IPS DF 6.9 (cell line): ENCODE measurements at places on chromosomes 6 and 20.

GRCh38 chr20:19929481-19930145 lies 87.5 kb upstream of the NAA20 start:
- no peak for DNase-seq

DNA sequence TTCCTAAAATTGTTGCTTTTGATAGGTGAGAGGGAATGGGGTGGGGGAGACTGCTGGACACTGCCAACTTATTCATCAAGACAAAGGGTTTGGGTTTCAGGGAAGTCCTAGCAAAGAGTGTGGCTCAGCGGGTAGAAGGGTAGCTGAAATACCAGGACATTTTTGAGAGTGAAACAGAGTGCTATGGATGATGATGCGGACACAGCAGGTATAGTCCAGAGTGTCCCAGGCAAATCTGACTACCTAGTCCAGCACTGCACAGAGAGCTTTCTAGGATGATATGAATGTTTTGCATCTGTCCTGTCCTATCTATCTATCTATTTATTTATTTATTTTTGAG lies 154.3 kb downstream of the BCAS1 start:
- no peak for DNase-seq

GRCh38 chr6:84605298-84605697 lies 159.1 kb downstream of the TBX18 start:
- DNase-seq = no peak

DNA sequence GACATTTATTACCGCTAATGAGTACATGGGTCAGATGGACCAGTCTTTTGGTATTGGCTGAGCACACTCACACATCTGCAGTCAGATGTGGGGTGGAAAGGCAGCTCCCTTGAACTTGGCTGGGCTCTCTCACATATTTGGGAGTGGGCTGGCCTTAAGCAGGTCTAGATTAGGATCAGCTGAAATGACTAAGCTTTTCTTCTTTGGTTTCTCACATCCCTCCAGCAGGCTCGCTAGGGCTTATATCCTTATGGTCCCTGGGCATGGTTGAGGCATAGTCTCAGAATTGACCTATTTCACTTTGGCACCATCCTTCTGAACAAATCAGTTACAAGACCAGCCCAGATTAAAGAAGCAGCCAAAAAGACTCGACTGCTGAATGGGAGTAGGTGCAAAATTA lies 14.4 kb upstream of the PLCB1 start:
- DNase-seq = no peak

DNA sequence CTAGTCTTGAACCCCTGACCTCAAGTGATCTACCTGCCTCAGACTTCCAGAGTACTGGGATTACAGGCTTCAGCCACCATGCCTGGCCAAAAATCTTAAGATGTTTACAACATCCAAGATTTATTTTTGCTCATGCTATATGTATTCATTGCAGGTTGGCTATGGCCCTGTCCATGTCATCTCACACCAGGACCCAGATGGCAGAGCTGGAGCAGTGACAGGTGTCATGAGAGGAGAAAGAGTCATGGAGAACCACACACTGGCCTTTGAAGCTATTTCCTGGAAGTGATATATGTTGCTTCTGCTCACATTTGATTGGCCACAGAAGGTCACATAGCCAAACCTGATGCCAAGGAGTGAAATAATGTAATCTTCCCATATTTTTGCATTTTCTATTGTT lies 13.8 kb upstream of the DDR1 start:
- no peak for DNase-seq

- DNase-seq = no peak
Observed at GRCh38 chr20:59135093-59135492, 28.5 kb upstream of the ZNF831 start.

- DNase-seq = no peak
Observed at GRCh38 chr20:19056909-19057308, 155.5 kb upstream of the SLC24A3 start.

DNA sequence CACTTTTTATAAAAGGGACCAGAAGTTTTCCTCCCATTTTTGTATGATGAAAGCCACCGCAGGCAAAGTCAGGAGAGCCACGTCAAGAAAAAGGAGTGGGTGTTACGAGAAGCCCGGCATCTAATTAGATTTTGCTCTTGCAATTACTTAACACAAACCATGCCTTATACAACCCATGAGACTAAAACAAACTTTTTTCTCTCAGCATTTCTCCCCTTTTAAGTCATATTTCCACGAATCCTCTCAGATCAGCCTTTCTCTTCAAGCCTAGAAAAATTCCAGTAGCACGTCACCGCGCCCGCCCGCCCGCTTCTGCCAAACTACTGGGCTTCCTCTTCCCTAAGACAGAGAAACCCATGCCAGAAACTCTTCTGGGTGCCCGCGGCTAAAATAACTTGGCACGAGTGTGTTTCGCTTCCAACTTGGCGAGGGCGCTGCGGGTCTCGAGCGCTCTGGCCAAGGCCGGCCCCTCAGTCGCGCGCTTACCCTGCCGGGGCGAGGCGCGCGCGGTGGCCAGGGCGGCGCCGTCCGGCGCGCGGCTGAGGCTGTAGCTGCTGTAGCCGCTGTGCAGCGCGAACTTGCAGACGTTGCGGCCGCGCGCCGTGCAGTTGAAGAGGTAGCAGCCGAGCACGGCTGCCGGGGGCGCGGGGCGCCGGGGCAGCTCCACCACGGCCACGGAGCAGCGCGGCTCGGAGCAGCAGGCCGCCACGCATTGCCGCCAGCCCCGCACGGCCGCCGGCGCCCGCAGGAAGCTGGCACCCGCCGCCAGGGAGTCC lies 1.0 kb downstream of the LRP11 start:
- DNase-seq = no peak

- DNase-seq = no peak
Observed at GRCh38 chr6:28597217-28597835, 71.6 kb downstream of the GPX5 start.

DNA sequence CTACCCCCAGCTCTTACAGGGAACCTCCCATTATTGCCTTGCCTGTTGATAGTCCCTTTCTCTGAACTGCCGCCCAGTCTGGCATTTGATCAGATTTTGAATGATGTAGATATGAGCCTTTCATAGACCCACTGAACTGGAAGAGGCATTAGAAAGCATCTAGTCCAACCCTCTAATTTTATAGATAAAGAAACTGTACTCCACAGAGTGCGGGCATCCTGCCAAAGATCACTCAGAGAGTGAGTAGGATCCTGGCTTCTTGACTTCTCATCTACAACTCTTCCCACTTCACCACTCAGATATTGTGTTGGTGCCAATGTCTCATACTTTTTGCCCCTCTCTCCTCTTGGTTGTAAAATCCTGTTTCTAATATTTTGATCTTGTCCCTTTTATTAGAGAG lies 179.2 kb upstream of the BMP2 start:
- no peak for DNase-seq

- no peak for DNase-seq
Observed at GRCh38 chr6:134034961-134035822, 17.2 kb downstream of the SLC2A12 start.

DNA sequence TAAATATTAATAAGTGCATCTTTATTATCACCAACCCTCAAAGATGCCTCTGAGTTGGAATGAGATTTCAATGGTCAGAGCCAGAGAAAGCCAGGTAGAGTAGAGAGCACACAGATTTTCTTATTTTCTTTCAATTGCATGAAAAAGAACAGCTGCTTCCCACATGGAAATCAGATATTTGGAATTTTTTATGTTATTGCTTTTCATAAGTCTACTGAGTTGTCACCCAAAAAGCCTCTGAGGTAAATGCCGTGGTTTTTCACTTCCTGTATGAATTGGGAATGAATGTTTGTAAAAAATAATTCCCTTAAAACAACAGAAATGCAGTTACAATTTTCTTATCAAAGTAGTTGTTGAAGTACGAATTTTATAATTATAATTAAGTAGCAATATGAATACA lies 563.1 kb downstream of the RFPL4B start:
- DNase-seq = no peak

GRCh38 chr20:26324177-26324576 lies 627.5 kb upstream of the ZNF337 start:
- no peak for DNase-seq

DNA sequence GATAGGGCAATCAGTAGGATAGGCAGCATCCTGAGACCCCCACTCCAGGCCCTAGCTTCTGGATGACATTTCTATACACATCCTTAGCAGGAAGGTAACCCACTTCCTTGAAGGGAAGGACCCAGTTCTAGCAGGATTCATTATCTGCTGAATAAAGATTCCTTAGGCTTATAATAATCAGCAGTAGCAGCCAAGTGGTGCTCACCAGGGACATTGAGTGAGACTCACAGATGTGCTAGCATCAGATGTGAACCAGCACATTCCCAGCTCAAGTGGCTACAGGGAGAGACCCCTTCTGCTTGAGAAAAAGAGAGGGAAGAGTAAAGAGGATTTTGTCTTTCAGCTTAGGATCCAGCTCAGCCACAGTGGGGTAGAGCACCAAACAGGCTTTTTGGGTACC lies 244.8 kb upstream of the UFL1 start:
- no peak for DNase-seq

DNA sequence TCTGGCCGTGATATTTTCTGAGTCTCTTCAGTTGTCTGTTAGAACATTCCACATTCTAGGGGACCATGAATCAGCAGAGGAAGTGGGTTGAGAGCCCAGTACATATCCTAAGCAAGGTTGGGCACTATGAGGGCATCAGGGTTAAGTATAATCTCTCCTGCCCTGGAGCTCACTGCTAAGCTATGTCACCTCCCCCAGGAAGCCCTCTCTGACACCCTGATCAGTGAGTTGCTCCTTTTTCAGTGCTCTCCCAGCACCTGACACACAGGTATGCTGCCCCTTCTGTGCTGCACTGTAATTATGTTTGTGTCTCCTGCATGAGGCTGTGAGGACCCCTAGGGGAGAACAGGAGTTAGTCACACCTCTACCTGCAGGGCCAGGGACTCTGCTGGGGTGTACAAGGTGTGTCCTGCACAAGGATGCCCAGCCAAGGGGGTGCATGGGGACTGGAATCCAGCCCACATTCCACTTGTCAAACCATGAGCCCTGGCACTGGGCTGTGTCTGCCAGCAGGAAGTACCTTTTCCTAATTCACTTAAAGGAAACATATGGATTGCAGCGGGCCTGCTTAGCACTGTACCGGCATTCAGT lies 3.9 kb downstream of the RAB44 start:
- DNase-seq = no peak

DNA sequence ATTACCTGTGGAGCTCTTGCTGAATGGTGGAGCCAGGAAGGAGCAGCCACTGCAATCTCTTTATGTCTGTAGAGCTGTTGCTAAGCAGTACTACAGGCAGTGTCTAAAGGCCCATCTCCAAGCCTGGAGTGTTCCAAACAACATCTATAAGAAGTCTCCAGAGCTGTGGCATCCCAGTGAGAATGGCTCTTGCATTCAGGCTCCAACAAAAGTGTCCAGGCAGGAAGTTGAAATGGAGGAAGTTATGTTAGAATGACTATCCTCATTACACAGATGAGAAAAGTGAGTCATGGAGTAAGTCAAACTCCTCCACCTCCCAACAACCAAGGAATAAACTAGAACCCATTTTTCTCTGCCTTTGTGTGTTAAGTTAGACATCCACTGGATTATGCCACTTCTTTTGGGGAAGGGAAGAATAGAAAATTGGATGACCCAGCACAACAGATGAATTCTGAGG lies 288.5 kb upstream of the STXBP5 start:
- no peak for DNase-seq

DNA sequence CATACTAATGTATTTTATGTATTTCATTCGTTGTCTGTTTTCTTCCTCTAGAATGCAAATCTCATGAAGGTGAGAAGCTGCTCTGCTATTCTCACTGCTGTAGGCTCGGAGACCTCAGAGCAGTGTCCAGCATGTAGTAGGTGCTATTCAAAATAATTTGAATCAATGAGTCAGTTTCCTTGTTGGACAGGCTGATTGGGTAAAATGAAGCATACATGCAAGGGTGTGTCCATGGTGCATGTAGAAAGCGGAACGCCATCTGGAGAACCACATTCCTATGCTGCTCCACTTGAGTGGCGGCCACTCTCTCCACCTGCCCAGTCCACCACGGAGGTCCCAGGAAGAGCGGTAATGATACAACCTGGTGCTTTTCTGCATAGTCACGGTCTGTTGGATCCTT lies 412.1 kb downstream of the QKI start:
- DNase-seq = no peak

GRCh38 chr6:44061375-44062104 lies 65.7 kb downstream of the MRPL14 start:
- DNase-seq = no peak

DNA sequence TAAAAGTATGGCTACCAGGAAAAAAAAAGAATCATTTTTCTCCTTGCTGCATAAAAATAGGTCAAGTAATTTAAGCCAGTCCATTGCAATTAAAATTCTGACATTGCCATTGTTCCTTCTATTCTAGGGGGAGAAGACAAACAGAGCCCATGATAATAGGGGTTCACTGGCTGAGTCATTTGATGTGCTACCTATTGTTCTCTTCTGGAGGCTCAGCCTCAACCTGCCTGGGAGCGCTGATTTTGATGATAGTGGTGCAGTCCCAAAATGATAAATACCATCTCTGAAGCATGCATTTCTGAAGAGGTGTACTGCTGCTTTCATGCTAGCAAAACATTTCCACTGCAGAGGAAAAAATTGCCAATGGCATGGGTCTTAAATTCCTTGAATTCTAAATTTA lies 5.8 kb downstream of the CITED2 start:
- no peak for DNase-seq

DNA sequence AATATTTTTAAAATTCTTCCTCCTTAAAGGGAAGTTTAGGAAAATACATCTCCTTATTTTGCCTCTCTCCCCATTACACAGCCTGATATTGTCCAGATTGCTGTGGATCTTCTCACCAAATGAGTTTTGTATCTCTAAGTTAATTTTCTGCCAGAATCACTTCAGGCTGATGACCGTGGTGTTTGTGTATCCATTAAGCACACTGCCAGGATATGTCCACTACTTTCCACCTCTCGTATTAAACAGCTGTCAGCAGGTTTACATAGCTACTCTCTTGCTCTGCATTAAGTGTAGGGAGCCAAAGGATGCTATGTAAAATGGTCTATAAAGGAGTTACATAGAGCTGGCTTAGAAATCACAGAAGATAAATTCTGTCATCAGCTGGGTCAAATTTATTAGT lies 201.1 kb downstream of the ZFAND3 start:
- DNase-seq = no peak

DNA sequence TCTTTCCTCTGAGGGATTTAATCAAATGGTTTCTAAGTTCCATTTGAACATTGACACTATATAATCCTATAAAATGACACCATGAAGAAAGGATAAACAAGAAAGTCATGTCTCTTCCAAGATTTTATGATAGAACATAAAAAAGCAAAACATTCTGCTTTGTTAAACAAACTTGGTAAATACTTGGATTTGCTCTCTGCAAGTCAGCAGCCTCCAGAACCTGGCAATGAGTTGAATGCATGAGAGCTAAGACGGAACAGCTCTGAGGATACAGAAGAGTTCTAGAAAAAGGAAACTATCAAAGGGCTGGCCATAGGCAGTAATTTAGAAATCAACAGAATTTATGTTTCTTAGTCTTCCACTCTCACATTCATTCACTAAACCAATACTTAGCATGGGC lies 656.0 kb upstream of the ID4 start:
- DNase-seq = no peak
